Vagina (tissue), 2 donors: ENCODE measurements at places on chromosomes 4 and X.

- DNase-seq, result no peak
- H3K27me3 ChIP-seq, result peaks cover 4% of the 10 kb centered on the region
- peaks cover 33% of the 10 kb centered on the region for H3K4me1 ChIP-seq
- H3K27ac ChIP-seq, result no peak overlapping the region
- H3K4me3 ChIP-seq, result no peak overlapping the region
Measured at GRCh38 chr4:153787061-153787560, 1.8 kb downstream of the SFRP2 start.

GRCh38 chr4:156685308-156685707 lies 286.3 kb downstream of the PDGFC start:
- no peak for DNase-seq
- H3K27ac ChIP-seq, result no peak overlapping the region
- H3K36me3 ChIP-seq, result no peaks in the 10 kb centered on the region
- no peak overlapping the region for H3K4me3 ChIP-seq

DNA sequence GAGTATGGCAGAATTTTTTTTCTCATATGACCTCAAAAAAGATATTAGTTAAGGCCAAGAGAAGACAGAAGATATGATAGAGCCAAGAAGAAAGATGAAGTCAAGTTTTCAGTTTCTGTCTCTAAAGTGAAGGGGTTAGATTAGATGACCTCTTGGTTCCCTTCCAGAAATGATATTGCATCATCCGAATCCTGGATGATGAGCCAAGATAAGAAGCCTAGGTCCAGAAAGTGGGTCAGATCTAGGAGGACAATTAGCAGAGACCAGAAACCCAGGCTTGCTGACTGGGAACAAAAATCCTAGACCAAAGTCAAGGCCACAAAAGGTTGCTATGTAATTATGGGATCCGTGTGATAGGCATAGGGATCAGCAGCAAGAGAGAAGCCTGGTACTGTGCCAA lies 20.2 kb downstream of the SATL1 start:
- no peaks in the 10 kb centered on the region for H3K4me1 ChIP-seq
- DNase-seq, result no peak
- H3K27me3 ChIP-seq, result no peaks in the 10 kb centered on the region
- no peak overlapping the region for H3K27ac ChIP-seq
- H3K4me3 ChIP-seq, result no peak overlapping the region

- H3K4me3 ChIP-seq, result no peak overlapping the region
- H3K36me3 ChIP-seq, result no peaks in the 10 kb centered on the region
- no peak overlapping the region for H3K27ac ChIP-seq
- H3K27me3 ChIP-seq, result no peaks in the 10 kb centered on the region
- peaks cover 50% of the 10 kb centered on the region for H3K4me1 ChIP-seq
Measured at GRCh38 chr4:87060957-87061356, 126.1 kb downstream of the AFF1 start.

DNA sequence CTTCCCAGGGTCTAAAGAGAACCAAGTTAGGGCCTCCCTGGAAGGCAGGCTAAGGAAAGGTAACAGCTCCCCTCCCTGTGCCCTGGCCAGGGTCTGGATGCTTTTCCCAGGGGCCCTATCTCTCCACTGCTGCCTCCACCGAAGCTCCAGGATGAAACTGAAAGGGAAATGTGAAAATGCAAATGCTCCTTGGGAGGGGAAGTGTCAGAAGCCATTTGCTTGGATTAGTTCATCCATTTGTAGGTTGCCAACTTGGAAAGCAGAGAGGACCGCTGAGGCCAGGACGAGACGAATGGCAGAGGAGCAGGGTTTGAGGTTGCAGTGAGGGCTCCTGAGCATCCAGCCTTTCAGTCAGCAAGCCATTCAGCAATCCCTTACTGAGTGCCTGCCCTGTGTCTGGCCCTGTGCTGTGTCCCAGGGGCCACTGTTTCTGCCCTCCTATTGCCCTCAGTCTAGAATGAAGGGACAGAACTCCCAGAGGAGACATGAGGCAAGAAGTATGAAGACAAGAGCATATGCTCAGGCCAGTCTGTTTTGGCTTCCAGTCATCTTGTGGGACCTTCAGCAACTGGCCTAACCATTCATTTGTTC lies 45.9 kb upstream of the PGRMC1 start:
- H3K4me1 ChIP-seq, result no peaks in the 10 kb centered on the region
- H3K4me3 ChIP-seq, result no peak overlapping the region
- DNase-seq, result no peak
- H3K27me3 ChIP-seq, result no peaks in the 10 kb centered on the region
- H3K36me3 ChIP-seq, result no peaks in the 10 kb centered on the region

DNA sequence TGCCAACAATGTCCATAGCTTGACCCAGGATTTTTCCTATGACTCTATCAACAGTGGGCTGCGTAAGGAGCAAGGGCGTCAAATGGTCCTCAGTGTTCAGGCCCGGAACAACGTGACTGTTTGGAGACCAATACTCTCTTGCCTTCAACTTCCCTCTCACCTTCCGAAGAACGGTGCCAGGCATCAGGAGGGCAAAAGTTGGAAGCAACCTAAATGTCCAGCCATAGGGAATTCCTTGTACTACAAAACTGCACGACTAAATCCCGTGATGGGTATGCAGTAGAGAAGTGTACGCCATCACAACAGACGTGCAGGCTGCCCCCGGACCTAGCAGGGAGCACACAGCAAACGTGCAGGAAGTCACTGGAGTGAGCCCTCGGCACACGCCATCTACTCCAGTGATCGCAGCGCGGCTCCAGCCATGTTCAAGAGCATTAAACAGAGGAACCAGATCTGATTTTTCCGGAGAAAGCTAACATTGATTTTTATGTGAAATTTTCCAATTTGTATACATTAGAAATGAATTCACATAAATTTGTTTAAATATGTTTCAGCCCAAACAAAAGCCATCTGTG lies 79.0 kb downstream of the JAKMIP1 start:
- DNase-seq, result no peak
- H3K27ac ChIP-seq, result no peak overlapping the region
- no peaks in the 10 kb centered on the region for H3K27me3 ChIP-seq
- no peak overlapping the region for H3K4me3 ChIP-seq

DNA sequence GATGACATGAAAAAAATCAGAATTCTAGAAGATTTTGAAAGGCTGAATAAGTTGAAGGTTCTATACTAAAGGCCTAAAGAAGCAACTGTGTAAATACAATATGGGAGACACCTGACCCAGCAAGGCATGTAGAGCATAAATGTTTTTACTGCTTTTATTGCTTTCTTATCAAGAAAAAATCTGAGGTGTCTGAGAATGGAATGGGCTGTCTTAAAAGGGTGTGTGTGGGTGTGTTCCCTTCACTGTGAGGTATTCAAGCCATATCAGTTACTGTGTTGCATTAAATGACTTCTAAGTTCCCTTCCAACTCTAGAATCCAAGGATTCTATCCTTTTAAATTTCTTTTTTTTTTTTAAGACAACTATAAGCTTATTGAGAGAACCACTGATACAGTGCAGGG lies 15.7 kb downstream of the ATP8A1 start:
- H3K27me3 ChIP-seq, result no peaks in the 10 kb centered on the region
- H3K4me1 ChIP-seq, result no peaks in the 10 kb centered on the region
- H3K36me3 ChIP-seq, result no peaks in the 10 kb centered on the region
- no peak overlapping the region for H3K4me3 ChIP-seq
- no peak overlapping the region for H3K27ac ChIP-seq
- DNase-seq, result no peak

GRCh38 chr4:156473151-156473550 lies 498.4 kb downstream of the PDGFC start:
- DNase-seq, result no peak
- H3K36me3 ChIP-seq, result no peaks in the 10 kb centered on the region
- H3K4me3 ChIP-seq, result no peak overlapping the region
- no peaks in the 10 kb centered on the region for H3K27me3 ChIP-seq
- H3K4me1 ChIP-seq, result no peaks in the 10 kb centered on the region

GRCh38 chr4:151325111-151325948 lies at the start of gene SH3D19:
Gene SH3D19 (minus strand): TSS chr4:151325605. CDS start chr4:151325352, 253 bp downstream.
- no peaks in the 10 kb centered on the region for H3K36me3 ChIP-seq
- H3K4me1 ChIP-seq, result peaks cover 35% of the 10 kb centered on the region
- no peak for DNase-seq
- H3K27me3 ChIP-seq, result no peaks in the 10 kb centered on the region

GRCh38 chrX:10516781-10517322 lies 103.5 kb downstream of the MID1 start:
- no peak overlapping the region for H3K27ac ChIP-seq
- no peak for DNase-seq
- H3K4me1 ChIP-seq, result peaks cover 3% of the 10 kb centered on the region

GRCh38 chrX:134646691-134647090 lies 11.6 kb downstream of the PLAC1 start:
- H3K27me3 ChIP-seq, result no peaks in the 10 kb centered on the region
- H3K27ac ChIP-seq, result no peak overlapping the region
- no peaks in the 10 kb centered on the region for H3K36me3 ChIP-seq
- no peak overlapping the region for H3K4me3 ChIP-seq
- DNase-seq, result no peak

GRCh38 chr4:78592088-78592783 lies 40.7 kb downstream of the ANXA3 start:
- H3K27me3 ChIP-seq, result no peaks in the 10 kb centered on the region
- no peak overlapping the region for H3K27ac ChIP-seq
- no peaks in the 10 kb centered on the region for H3K4me1 ChIP-seq
- no peaks in the 10 kb centered on the region for H3K36me3 ChIP-seq
- H3K4me3 ChIP-seq, result no peak overlapping the region
- no peak for DNase-seq

GRCh38 chrX:129549124-129549523 lies 9.1 kb downstream of the OCRL start:
- no peaks in the 10 kb centered on the region for H3K36me3 ChIP-seq
- no peak for DNase-seq
- H3K27me3 ChIP-seq, result no peaks in the 10 kb centered on the region
- no peaks in the 10 kb centered on the region for H3K4me1 ChIP-seq
- H3K27ac ChIP-seq, result no peak overlapping the region

- no peaks in the 10 kb centered on the region for H3K4me1 ChIP-seq
- DNase-seq, result no peak
- no peaks in the 10 kb centered on the region for H3K36me3 ChIP-seq
- no peak overlapping the region for H3K27ac ChIP-seq
- no peaks in the 10 kb centered on the region for H3K27me3 ChIP-seq
Measured at GRCh38 chr4:148497258-148497657, 55.0 kb upstream of the NR3C2 start.

DNA sequence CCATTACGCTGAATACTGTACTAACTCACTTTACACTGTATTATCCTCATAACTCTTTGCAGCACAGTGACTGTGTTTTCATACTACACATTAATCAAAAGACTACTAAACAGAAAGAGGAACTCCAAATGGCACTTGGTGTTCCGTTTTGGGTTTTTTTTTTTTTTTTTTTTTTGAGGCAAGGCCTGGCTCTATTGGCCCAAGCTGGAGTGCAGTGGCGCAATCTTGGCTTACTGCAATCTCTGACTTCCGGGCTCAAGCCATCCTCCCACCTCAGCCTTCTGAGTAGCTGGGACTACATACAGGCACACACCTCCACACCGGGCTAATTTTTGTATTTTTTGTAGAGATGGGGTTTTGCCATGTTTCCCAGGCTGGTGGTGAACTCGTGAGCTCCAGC lies 10.7 kb downstream of the KLHL8 start:
- H3K27me3 ChIP-seq, result no peaks in the 10 kb centered on the region
- no peak overlapping the region for H3K4me3 ChIP-seq
- H3K27ac ChIP-seq, result no peak overlapping the region

GRCh38 chr4:61501812-61502211 lies 301.7 kb downstream of the ADGRL3 start:
- no peaks in the 10 kb centered on the region for H3K4me1 ChIP-seq
- no peak for DNase-seq
- no peak overlapping the region for H3K4me3 ChIP-seq
- no peaks in the 10 kb centered on the region for H3K27me3 ChIP-seq
- H3K36me3 ChIP-seq, result no peaks in the 10 kb centered on the region
- H3K27ac ChIP-seq, result no peak overlapping the region

GRCh38 chrX:11197671-11198070 lies 86.5 kb downstream of the HCCS start:
- H3K4me1 ChIP-seq, result no peaks in the 10 kb centered on the region
- H3K4me3 ChIP-seq, result no peak overlapping the region
- DNase-seq, result no peak
- H3K36me3 ChIP-seq, result no peaks in the 10 kb centered on the region
- no peaks in the 10 kb centered on the region for H3K27me3 ChIP-seq
- H3K27ac ChIP-seq, result no peak overlapping the region

DNA sequence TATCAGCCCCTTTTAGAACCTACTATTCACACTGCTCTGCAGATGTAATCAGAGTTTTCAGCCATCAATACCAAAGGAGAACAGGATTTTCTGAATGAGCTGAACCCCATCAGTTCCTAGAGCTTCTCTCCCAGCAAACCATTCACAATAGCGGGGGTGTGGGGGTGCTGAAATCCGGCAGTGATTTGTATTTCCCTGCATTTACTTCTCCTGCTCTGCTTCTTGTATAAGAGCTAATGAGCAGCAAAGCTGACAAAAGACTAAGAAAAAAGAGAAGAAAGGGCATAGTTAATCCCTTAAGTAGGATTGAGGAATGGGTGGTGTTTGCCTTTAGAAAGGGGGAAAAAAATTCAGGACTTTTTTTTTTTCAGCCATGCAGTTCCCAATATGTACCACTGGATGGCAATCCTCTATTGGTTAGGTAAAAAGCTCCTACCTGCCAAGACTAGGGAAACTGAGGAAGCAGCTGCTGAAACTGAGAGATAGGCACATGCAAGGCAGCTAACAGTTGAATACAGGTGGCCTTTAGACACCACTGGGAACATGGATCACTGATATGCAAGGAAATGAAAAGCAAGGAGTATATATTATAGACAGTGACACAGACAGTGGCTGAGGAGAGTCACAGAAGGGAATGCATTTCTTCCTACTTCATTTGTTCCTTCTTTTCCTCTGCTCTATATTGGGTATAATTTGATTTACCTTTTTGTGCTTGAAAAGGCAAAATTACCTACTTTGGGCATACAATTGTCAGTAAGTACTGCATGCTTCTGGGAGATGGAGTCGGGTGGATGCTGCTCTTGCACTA lies 217.9 kb downstream of the HS6ST2 start:
- no peak overlapping the region for H3K27ac ChIP-seq
- H3K27me3 ChIP-seq, result no peaks in the 10 kb centered on the region
- no peak overlapping the region for H3K4me3 ChIP-seq

DNA sequence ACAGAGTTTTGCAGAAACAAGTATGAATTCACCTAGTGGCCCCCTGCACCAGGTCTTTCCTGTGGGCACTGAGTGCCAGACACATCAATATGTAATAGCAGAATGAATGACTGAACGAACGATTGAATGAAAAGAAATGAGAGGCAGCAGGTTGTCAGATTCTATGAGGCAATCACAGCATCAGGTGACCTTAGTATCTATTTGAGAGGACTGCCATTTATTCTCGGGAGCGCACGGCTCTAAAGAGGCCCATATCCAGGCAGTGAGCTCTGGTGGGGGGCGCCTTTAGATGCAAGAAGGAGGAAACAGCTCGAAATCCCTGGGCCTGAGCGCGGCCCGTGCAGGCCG lies 528 bp upstream of the SLC25A4 start:
- no peaks in the 10 kb centered on the region for H3K27me3 ChIP-seq
- H3K4me1 ChIP-seq, result peaks cover 30% of the 10 kb centered on the region
- H3K36me3 ChIP-seq, result peaks cover 4% of the 10 kb centered on the region
- no peak for DNase-seq

DNA sequence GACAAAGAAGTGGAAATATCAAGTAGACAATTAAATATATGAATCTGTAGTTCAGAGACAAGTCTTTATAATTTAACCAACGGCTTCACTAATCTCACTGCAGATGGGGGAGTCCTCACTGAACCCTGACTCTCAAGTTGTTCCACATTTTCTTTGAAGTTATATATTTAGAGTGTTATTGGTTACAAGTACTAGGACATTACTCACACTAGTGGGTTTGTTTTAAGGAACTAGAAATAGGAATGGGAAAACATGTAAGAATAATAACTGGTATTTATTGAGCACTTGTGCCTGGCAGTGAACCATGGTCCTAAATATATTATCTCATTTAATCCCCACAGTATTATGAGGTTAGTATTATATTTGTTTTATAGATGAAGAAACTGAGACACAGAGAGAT lies 22.0 kb downstream of the MND1 start:
- H3K27me3 ChIP-seq, result no peaks in the 10 kb centered on the region
- no peak overlapping the region for H3K27ac ChIP-seq
- no peak overlapping the region for H3K4me3 ChIP-seq
- no peaks in the 10 kb centered on the region for H3K36me3 ChIP-seq
- no peak for DNase-seq
